ENCODE measurements at places on chromosomes 4 and X. TPM values are rescaled to one million over a fixed set of nuclear protein-coding genes. Genes with fewer than 3 reads are reported as not detected.

The EXOSC9 gene
- 32.3 TPM for total RNA-seq

The CRLF2 gene
- total RNA-seq, result not detected

GRCh38 chrX:41516999-41517765 is 70.0 kb downstream of the NYX start:
- no peak for DNase-seq

DNA sequence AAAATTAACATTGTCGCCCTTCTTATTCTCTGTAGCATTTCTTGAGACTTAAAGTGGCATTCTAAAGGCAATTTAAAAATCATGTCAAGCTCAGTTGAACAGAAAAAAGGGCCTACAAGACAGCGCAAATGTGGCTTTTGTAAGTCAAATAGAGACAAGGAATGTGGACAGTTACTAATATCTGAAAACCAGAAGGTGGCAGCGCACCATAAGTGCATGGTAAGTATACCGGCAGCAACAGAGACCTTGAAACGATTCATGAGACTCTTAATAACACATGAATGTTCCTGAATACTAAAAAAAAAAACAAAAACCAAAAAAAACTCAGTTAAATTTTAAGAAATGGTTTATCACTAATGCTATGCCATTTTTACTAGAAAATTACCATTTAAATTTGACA is 82.4 kb upstream of the HPRT1 start:
- no peak for DNase-seq

- no peak for DNase-seq
These were observed 20.5 kb upstream of the CD40LG start for GRCh38 chrX:136627409-136627808.

- no peak for DNase-seq
These were observed 566.7 kb downstream of the DMD start for GRCh38 chrX:32644476-32645245.
